Activated CD4-positive, alpha-beta memory T cell treated with anti-CD3 and anti-CD28 coated beads for 36 hours (primary cell): ENCODE measurements at places on chromosomes 3 and 15. TPM values are rescaled to one million over a fixed set of nuclear protein-coding genes. Genes with fewer than 3 reads are reported as not detected.

- DNase-seq, result no peak
Measured at GRCh38 chr3:65330072-65330471, 642.3 kb upstream of the ADAMTS9 start.

DNA sequence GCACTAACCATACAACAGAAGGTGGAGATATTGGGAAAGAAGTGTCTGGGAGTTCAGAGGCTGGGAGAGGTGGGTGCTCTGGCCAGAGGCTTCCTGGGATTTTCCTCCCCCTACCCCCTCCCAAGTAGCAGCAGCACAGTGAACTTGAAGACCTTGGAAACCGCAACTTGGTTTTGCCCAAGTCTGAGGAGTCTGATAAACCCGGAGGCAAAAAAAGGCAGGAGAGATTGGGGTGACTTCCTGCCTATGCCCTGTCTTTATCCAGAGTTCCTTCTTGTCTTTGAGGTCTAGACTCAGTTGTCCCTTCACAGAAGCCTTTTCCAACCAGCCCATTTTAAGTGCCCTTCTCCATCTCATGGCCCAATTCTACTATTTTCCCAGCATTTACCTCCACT, 25.4 kb upstream of the THRB start:
- no peak for DNase-seq

DNA sequence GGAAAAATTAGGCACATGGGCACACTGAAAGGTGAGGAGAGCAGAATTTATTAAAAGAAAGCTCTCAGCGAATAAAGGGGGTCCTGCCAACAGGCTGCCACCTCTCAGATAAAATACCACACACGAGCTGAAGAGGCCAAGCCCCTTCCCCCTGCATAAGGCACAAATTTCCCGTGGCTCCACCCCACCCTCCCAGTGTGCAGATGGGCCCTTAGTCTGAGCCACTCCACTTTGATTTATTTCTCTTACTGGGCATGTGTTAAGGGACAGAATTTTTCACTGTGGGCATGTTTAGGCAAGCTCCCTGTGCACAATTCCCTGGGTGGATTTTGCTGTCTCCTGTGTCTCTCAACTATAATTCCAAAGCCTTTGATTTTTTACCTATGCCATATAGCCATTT, 409.8 kb downstream of the TBL1XR1 start:
- no peak for DNase-seq

DNA sequence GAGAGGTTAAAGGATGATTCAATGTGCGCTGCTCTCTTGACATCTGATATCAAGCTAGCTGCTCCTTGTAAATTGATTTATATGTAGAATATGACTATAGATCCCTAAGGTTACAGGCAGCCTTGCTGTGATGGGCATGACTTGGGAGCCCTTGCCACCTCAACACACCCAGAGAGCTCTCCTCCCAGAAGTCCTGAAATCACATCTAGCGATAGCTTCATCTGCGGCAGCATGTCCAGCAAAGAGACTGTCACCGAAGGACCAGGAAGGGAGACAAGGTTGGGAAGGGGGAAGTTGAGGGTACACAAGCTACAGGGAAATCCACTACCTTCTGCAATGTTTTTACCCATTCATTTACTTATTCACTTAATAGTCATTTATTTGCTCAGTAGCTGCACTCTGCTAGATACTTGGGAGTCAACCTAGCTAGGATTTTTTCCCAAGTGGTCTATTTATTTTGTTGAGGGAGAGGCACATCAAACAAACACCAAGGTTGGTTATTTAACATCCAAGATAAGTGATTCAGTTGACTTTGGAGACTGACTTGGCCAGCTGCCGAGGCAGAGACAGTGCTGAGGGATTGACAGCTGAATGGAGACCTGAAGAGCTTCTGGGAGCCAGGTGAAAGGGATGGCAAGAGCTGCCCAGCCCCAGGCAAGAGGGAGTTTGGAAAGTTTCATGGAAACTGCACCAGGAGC, 205.8 kb upstream of the IL12A start:
- no peak for DNase-seq

- DNase-seq, result no peak
Measured at GRCh38 chr3:115186351-115187148, 39.5 kb upstream of the ZBTB20 start.

The SEMA5B gene
- not detected for total RNA-seq

The CELF6 gene
- total RNA-seq, result 0.19 TPM

The HRG gene
- total RNA-seq, result not detected

The NR2F2 gene
- not detected for total RNA-seq
